Muscle of arm (tissue), 14 donors: ENCODE measurements at places on chromosomes 2 and 18. TPM values are rescaled to one million over a fixed set of nuclear protein-coding genes. Genes with fewer than 3 reads are reported as not detected.

MOB4 gene
- polyA plus RNA-seq = 53.6 TPM

LYPD6 gene
- not detected for polyA plus RNA-seq

SCN9A gene
- polyA plus RNA-seq = 3.8 TPM

SMIM21 gene
- polyA plus RNA-seq = not detected

RND3 gene
- polyA plus RNA-seq = 38.1 TPM

WNT10A gene
- polyA plus RNA-seq = not detected

CCDC68 gene
- not detected for polyA plus RNA-seq

REG3A gene
- polyA plus RNA-seq = not detected

SETBP1 gene
- 18.1 TPM for polyA plus RNA-seq

G6PC2 gene
- not detected for polyA plus RNA-seq

PROC gene
- 13.5 TPM for polyA plus RNA-seq

ERBB4 gene
- polyA plus RNA-seq = 6.4 TPM

HOXD12 gene
- polyA plus RNA-seq = not detected

GALR1 gene
- polyA plus RNA-seq = 0.01 TPM

NAT8 gene
- polyA plus RNA-seq = 0.19 TPM

UGP2 gene
- polyA plus RNA-seq = 357 TPM

NOSTRIN gene
- 8.5 TPM for polyA plus RNA-seq

PKDCC gene
- 104 TPM for polyA plus RNA-seq

CENPA gene
- 13.8 TPM for polyA plus RNA-seq

PRADC1 gene
- 18.1 TPM for polyA plus RNA-seq

RAB27B gene
- polyA plus RNA-seq = 2.2 TPM

KCNJ13 gene
- polyA plus RNA-seq = 0.07 TPM

SMC6 gene
- 60.1 TPM for polyA plus RNA-seq

NCKAP5 gene
- 5.1 TPM for polyA plus RNA-seq

TDRD15 gene
- not detected for polyA plus RNA-seq

IL36RN gene
- polyA plus RNA-seq = 5.0 TPM

ZNF519 gene
- 10.7 TPM for polyA plus RNA-seq

TTR gene
- polyA plus RNA-seq = 305 TPM

RAD51AP2 gene
- polyA plus RNA-seq = 0.12 TPM

PXDN gene
- polyA plus RNA-seq = 180 TPM

DCDC2C gene
- not detected for polyA plus RNA-seq

FIGN gene
- polyA plus RNA-seq = 3.0 TPM

VWC2L gene
- polyA plus RNA-seq = not detected

TIGD1 gene
- polyA plus RNA-seq = 7.5 TPM

KCTD1 gene
- 45.5 TPM for polyA plus RNA-seq

CDKL4 gene
- 0.17 TPM for polyA plus RNA-seq

GKN1 gene
- not detected for polyA plus RNA-seq

IL1R1 gene
- 13.6 TPM for polyA plus RNA-seq

CKAP2L gene
- polyA plus RNA-seq = 10.0 TPM

CTIF gene
- polyA plus RNA-seq = not detected
